Body of pancreas (tissue), 4 donors: ENCODE measurements at places on chromosomes 13 and 19. TPM values are rescaled to one million over a fixed set of nuclear protein-coding genes. Genes with fewer than 3 reads are reported as not detected.

Gene PRR20C
- total RNA-seq: not detected

Gene WASF3
- total RNA-seq: 6.0 TPM

Gene SIGLEC14
- total RNA-seq: not detected

Gene PTH2
- total RNA-seq: not detected

Gene LRRC63
- not detected for total RNA-seq

Gene UPK1A
- not detected for total RNA-seq

Gene ZNF528
- 6.9 TPM for total RNA-seq

Gene FARP1
- 89.5 TPM for total RNA-seq

Gene NAA16
- total RNA-seq: 47.8 TPM

Gene TMIGD2
- not detected for total RNA-seq

Gene FCAR
- total RNA-seq: not detected

Gene PRR36
- total RNA-seq: 1.0 TPM

Gene PMIS2
- total RNA-seq: not detected

Gene ZNF555
- total RNA-seq: 4.6 TPM

Gene CGB3
- not detected for total RNA-seq

Gene SYNE4
- total RNA-seq: 4.9 TPM

Gene PKN1
- total RNA-seq: 82.5 TPM

Gene C19orf85
- not detected for total RNA-seq

Gene ANKLE1
- not detected for total RNA-seq

Gene KANK2
- 165 TPM for total RNA-seq

Gene MRPL4
- total RNA-seq: 17.9 TPM

Gene C13orf46
- 38.6 TPM for total RNA-seq

Gene RASAL3
- 2.6 TPM for total RNA-seq

Gene ANKRD24
- total RNA-seq: 3.6 TPM

Gene ADPRHL1
- total RNA-seq: 6.0 TPM

Gene ZSCAN5B
- not detected for total RNA-seq

Gene LPAR6
- 6.3 TPM for total RNA-seq

Gene ZNF610
- total RNA-seq: not detected

Gene TMEM238
- 12.5 TPM for total RNA-seq

Gene SIGLECL1
- not detected for total RNA-seq

Gene LRRC8E
- 3.4 TPM for total RNA-seq

Gene GTF2F2
- 9.6 TPM for total RNA-seq

Gene LHB
- 45.8 TPM for total RNA-seq

Gene ZNF208
- 4.4 TPM for total RNA-seq

Gene MBD3L4
- total RNA-seq: not detected

Gene DIS3
- total RNA-seq: 7.9 TPM

Gene CAMSAP3
- 32.3 TPM for total RNA-seq

Gene KIR2DL3
- not detected for total RNA-seq

Gene SULT2B1
- not detected for total RNA-seq

Gene ZNF254
- total RNA-seq: 13.7 TPM

Gene MYADM
- total RNA-seq: 30.0 TPM

Gene SPRYD7
- 4.9 TPM for total RNA-seq

Gene ZNF534
- not detected for total RNA-seq

Gene PALM3
- 17.4 TPM for total RNA-seq

Gene ZNF296
- total RNA-seq: 0.26 TPM

Gene PLIN3
- 18.4 TPM for total RNA-seq

Gene CABP5
- total RNA-seq: not detected

Gene ARHGEF1
- total RNA-seq: 43.8 TPM
